ENCODE measurements at places on chromosomes 3 and 15.
A peak's percentile ranks its signal among the peaks of the same experiment; 100 is the strongest.

- no peak for DNase-seq
Observed at GRCh38 chr3:180048103-180048502, 11.4 kb upstream of the PEX5L start.

DNA sequence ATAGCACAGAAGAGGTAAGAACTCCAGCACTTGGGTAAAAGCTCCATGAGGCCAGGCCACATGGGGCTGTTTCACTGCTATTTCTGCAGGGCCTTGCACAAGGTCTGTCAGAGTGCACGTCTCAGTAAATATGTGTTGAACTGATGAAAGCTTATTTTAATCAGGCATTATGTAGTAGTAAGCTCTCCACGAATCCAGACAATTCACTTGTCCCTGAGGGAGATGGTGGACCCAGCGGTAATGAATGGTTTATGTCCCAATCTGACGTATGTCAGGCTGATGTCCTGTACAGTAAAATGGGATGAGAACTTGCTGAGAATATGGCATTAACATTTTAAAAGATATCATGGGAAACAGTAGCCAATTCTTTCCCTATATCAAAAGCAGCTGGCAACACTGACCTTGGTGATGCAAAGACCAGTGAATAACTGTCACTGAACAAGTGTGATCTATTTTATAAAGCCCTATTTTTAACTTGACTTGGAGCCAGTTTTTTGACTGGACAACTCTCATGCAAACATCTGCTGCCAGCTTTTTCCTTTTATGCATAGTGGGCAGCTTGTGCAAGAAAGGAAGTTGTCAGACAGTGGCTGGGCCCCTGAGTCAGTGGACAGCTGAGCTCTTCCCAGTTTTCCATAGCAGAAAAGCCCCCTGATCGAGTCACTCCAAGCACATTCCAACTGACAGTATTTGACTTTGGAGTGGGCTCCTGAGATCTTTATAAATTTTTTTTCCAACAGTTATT lies 519.8 kb upstream of the MDFIC2 start:
- DNase-seq = peak; percentile 16

- peak; percentile 72 for DNase-seq
Observed at GRCh38 chr3:171851660-171852058, 8.5 kb downstream of the TMEM212 start.

DNA sequence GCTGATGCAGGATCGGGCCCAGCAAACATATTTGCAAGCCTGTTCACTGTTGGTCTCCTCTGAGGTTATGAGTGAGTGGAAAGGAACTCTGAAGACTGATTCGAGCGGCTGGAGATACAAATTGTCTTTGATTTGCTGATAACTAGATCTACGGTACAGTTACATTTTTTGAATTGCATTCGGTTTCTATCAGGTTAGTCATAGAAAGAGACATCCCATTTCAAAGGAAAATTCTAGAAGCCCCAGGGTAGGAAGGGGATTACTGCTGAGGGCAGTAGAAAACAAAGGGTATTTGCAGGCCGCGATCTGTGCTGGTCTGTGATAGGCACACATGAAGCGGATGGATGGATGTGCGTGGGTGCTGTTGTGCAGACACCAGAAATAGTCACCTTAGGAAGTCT lies 228.4 kb downstream of the ITPR1 start:
- DNase-seq = peak; percentile 83

DNA sequence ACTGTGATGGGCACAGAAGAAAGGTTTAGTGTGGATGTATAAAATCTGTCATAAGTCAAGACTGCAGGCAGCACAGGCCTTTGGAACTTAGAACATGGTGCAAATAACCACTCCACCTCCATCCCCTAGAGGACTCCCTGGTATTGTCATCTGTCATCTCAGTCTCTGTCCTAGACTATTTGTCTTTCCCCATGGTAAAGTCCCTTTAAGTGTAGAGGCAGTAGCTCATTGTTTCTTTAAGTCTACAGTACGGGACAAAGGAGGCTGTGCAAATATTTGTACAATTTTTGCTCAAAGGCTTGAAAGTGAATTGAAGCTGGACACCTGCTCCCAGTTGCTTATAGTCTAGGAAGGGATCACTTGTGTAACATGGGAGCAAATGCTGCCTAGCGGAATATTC lies 3.2 kb upstream of the PXYLP1 start:
- no peak for DNase-seq

All from RCC 7860 (cell line).